ENCODE measurements at places on chromosomes 4 and X. TPM values are rescaled to one million over a fixed set of nuclear protein-coding genes. Genes with fewer than 3 reads are reported as not detected.

Gene SH2D1A
- not detected for total RNA-seq

Gene HPSE
- total RNA-seq, result 0.58 TPM

Gene TLR10
- not detected for total RNA-seq

Gene RXFP1
- 18.6 TPM for total RNA-seq

Gene SPANXN2
- not detected for total RNA-seq

Gene ZNF41
- 7.1 TPM for total RNA-seq

Gene USP26
- not detected for total RNA-seq

Gene WNK3
- total RNA-seq, result 1.1 TPM

Gene PDE5A
- total RNA-seq, result 80.3 TPM

Gene AKAP14
- total RNA-seq, result not detected

Gene ENPP6
- total RNA-seq, result not detected

Gene KIT
- 2.8 TPM for total RNA-seq

Gene SPANXC
- total RNA-seq, result not detected

Gene FGF13
- under 0.01 TPM for total RNA-seq
